Chondrocyte (in vitro differentiated cells): ENCODE measurements at places on chromosomes 5 and 9. TPM values are rescaled to one million over a fixed set of nuclear protein-coding genes. Genes with fewer than 3 reads are reported as not detected.

DNA sequence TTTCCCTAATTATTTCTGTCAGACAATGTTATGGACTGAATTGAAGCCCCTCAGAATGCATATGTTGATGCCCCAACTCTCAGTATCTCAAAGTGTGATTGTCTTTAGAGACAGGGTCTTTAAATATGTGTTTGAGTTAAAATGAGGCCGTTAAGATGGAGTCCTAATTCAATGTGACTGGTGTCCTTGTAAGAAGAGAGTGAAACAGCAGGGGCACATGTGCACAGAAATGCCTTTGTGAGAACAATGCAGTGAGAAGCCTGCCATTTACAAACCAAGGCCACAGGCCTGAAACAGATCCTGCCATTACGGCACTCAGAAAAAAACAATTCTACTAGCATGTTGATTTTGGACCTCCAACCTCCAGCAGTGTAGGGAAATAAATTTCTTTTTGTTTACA lies 483.0 kb upstream of the DMAC1 start:
- DNase-seq: no peak

The ADAMTS2 gene
- total RNA-seq: 17.9 to 93.2 TPM (median 91.2 TPM) in 3 replicates

DNA sequence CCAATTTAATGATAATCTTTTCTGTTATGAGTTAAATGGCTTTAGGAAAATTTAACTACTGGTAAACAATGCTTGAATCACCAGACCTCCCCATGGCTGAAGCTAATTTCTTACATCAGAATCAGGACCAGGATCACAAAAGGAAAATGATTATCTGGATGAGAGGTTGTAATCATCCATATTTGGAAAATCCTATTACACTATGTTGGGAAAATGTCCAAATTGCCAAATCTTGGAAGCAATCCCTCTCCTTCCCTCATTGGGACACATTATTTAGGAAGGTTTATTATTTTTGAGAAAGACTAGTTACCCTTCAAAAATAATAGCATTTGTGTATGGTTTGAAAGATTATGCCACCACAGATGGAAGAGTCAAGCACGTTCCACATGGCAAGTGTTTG lies 130.7 kb upstream of the MINAR2 start:
- no peak for DNase-seq

The NOL8 gene
- 28.3 to 39.7 TPM (median 30.5 TPM) in 3 replicates for total RNA-seq

The ALDOB gene
- 0.25 TPM in 1 of 3 replicates, not detected in the others for total RNA-seq

DNA sequence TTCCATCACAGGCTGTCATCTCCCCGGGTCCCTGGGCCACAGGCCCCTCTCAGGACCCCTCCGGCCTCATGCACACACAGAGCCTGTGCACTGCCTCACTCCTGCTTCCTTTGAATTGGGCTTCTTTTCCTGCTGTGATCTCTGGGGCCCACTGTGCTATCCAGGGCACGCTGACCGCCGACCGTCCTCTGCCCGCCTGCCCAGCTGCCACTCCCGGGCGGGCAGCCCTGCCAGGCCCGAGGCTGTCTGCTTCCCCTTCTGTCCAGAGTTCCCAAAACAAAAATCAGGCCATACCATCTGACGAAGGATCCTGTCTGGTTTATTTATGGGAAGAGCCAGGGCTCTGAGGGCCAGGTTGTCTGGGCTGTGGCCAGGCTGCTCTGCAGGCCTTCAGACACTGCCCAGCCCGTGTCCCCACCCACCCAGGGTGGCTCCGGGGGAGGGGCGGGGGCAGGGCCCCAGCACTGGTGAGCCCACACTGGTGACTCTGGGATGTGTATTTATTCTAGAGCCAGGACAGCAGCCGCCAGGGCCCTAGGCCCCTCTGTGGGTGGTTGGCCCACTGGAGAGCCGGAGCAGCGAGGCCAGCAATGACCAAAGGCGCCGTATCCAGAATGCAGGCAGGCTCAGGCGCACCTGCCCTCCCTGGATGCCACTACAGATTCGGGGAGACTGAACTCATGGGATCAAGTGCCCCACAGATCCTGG lies 57.0 kb downstream of the ADAMTS2 start:
- peak; percentile 70 for DNase-seq

DNA sequence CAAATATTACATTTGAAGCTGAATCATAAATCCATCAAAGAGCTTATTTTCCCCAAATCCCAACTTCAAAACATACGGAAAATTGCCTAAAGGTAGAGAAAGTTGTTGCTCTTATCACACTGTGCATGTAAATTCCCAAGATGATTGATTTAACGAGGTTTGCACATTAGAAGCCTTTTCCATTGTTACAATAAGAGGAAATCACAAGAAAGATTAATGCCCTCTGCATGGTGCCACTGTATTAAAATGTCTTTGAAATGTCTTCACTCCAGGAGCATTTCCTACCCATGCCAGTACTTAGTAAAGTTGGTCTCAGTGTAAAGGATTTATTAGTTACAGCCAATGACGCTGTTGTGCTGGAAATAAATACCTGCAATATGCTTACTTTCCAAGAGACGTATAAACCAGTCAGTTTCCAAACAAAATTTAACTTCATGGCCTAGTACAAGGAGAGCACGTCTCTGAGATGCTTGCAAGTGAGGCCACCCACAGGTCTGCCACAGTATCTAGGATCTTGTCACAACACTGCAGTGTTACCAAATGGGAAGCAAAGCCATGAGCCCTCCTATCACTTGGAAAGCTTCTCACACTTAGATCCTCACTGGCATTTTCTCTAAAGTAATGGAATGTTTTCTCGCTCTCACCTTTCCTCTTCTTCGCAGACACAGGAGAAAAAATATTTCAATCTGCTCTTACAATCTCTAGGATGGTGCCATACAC lies 112.4 kb downstream of the CETN3 start:
- DNase-seq: no peak
